Brain microvascular endothelial cell (primary cell): ENCODE measurements at places on chromosomes 16 and 17.

DNA sequence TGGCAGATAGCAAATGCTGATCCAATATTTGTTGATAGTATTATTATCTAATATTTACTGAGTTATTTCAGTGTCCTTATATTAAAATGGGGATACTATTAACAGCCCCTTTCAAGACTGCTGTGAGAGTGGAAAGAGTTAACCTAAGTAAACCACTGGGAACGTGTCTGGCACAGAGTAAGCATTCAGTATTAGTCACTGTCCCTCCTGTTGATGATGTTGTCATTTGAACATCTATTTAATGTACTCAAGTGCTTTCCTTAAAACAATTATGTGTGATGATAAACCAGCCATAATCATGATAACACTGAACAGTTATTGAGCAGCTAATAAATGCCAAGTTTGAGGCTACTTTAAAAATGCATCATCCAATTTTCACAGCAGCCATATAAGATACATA, 135.7 kb upstream of the XYLT1 start:
- no peak for DNase-seq

- DNase-seq: no peak
Measured at GRCh38 chr16:1497014-1497598, 3.9 kb downstream of the TELO2 start.

- no peak for DNase-seq
Measured at GRCh38 chr17:49749730-49750129, 14.2 kb downstream of the FAM117A start.

DNA sequence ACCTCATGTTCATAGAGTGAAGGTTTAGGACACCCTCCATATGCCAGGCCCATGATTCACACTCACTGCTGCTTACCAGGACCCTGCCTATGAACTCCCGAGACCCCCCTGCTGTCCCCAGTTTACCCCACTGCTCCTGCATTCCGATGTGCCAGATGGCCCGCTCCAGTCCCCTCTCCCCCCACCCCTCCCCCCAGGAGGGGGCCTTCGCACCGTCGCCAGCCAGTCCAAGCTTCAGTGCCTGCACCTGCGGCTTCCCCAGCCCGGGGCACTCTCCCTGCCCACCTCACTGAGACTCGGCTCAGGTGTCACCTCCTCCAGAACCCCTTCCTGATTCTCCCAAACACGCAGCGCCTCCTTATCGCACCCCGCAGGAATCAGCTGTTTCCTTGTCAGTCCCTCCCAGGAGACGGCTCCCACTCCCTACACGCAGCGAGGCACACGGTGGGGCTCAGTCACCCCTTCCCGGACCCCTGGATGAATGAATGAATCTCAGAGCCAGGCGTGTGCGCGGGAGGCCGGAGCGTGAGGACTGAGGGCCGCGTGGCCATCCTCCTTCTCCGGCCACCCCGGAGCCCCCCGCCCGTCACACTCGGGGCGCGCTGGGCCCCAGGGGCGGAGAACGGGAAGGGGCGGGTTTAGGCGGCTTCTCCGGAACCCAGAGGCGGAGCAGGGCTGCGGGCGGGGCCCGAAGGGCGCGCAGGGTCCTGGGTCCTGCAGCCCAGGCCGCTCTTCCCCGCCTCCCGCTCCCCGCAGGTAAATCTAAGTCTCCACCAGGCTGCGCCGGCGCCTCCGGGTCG, 1.6 kb downstream of the MYO1C start:
- no peak for DNase-seq
